ENCODE measurements at places on chromosomes 5 and 9.

DNA sequence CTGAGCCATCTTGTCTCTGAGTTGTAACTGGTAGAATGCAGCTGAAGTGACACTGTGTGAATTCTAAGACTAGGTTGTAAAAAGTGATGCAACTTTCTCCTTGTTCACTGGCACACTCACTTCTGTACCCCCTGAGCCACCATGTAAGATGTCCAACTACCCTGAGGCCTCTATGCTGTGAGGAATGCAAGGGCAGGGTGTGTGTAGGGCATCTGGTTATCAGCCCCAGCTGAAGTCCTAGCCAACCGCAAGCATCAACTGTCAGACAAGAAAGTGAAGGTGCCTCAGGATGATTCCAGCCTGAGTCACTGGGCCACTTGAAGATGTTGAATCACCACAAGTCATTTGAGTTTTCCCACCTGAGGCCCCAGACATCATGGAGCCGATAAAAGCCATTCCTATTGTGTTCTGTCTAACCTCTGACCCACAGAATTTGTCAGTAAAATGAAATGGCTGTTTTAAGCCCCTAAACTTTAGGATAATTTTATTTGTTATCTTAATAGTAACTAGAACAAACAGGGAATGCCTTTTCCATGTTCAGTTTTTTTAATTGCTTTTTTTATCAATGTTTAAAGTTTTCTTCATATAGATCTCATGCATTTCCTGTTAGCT is 18.7 kb upstream of the RHOBTB3 start:
- no peak for DNase-seq

GRCh38 chr5:179170606-179171005 is 110.4 kb downstream of the ZNF354C start:
- no peak for DNase-seq

GRCh38 chr9:134193912-134194535 is 29.7 kb upstream of the RNU6ATAC start:
- DNase-seq: peak; percentile 41

- no peak for DNase-seq
These were observed 43.6 kb upstream of the SLC30A5 start for GRCh38 chr5:69050214-69050613.

DNA sequence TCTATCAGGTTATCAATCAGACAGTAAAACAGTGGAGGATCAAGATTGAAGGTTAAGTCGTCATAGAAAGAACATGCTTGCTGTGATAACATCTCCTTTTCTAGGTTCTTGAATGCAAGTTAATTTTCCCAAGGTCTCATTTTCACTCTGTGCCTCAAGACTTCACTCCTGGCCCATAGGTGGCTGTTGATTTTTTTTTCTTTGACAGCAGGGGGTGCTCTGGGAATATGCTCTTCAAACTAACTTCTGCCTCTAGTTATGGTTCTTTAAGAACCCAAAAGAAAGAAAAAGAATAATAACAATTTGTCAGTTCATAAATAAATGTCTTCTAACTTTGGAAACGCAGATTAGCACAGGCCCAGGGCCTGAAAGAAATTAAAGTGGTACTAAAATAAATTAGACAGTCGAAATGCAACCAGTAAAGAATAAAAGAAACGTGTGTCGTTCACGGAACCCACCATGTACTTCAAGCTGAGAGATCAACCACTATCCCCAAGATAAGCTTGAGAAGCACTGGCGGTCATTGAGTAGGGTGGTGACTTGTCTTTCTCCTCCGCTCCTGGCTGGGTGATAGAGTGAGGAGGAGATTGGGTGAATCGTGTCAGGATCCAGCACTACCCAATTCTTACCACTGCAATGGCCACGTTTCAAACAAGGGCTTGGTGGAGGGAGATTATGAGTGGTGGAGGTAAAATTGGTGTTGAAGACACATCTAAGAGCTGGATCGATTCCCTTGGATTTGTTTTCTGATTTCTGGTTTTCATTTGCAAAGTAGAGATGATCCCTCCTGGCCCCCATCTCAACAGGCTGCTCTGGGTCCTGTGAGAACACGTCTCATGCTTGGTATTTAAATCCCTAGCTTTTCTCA is 93.4 kb upstream of the IRX4 start:
- DNase-seq: no peak

DNA sequence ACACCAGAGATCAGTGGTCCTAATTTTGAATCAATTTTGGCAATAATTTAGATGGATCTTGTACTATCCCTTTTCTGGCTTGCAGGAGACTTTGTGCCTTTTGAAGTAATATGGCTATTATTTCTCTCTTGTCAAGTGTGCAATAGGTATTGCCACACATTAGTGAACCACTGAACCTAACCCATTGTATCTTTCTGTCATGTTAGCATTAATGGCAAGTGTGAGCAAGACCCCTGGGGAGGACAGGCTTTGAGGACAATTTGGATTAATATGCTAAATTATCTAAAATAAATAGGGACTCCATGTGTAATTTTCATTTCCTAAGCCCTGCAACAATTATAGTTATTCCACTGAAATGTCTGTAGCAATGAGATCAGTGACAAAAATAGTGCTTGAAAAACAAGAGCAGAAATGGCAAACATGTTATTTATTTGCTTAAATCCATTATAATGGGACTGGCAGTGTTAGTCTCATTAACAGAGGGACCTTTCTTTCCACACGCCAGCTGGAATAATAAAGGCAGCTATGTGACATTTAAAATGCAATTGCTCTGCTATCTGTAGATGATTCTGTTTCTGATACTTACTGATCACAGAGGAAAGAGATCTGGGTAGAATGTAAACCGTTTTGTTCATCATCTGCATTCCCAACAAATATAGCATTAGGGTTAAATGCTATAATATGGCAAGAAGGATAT is 753.3 kb upstream of the ZNF608 start:
- DNase-seq: no peak

- DNase-seq: no peak
These were observed 36.7 kb downstream of the CNTLN start for GRCh38 chr9:17171309-17172094.

GRCh38 chr5:14184082-14184481 is 40.9 kb downstream of the TRIO start:
- no peak for DNase-seq

DNA sequence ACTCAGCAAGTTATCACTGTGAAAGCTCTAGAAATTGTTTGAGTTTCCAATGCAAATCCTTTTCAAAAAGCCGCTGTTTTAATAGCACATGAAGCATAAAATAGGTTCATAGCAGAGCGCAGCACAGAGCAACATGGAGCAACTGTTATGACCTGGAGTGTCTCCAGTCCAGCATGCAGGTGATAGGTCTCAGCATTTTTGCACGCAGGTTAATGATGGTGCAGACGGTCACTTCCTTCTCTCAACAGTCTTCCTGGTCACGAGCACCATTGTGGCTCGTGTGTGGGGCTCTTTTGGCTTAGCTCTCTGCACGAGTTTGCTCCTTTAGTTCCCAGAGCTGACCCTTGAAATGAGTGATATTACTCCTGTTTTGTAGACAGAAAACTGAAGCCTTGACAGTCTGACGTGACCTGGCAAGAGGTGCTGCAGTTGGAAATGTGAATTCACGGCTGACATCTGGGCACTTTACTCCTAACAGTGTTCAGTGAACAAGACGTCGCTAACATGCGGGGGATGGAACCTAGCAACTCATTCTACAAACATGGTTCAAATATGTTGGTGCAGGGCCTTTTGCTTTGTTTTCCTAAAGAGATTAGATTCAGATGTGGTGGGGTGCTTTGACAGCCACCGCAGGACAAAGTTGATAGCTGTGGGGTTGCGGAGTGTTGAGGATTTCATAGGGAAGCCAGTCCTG is 10.0 kb downstream of the TENT4A start:
- no peak for DNase-seq

DNA sequence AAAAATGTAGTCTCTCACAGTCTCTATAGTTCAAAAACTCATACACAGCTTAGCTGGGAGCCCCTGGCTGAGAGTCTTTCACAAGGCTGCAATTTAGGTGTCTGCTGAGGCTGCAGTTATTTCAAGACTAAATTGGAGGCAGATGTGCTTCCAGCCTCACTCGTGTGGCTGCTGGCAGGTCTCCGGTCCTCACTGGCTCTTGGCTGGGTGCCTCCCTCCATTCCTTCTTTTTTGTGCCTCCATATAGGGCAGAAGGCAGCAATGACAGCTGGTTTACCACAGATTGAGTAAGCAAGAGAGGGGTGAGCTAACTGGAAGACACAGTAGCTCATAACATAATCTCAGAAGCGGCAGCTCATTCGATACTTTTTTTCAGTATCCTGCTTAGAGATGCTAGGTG is 2167.7 kb upstream of the WWC1 start:
- DNase-seq: no peak
